ENCODE measurements at places on chromosomes 3 and 15.
A peak's percentile ranks its signal among the peaks of the same experiment; 100 is the strongest.

GRCh38 chr3:130932979-130933378 is 39.1 kb downstream of the ATP2C1 start:
- DNase-seq, result no peak

GRCh38 chr3:84958495-84959469 is at the start of gene CADM2:
Gene CADM2 (plus strand): TSS chr3:84958989.
- peak; percentile 70 for DNase-seq

DNA sequence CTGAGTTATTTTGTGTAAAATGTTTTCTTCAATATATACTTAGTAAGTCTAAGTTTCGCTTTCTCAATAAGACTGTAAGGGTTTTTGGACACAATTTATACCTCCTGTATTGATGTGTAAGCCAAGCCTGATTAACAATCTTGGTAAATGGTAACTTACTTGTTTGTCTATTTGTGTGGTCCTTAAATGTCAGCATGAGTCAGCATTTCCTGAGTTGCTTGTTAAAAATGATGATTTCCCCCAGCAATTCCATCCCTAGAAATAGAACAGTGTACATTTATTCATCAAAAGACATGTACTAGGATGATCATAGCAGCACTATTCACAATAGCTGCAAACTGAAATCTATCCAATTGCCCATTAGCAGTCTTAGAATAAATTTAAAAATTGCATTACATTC is 53.4 kb upstream of the LRIG1 start:
- DNase-seq, result peak; percentile 47

- DNase-seq, result no peak
Observed at GRCh38 chr3:169072494-169072893, 591.0 kb downstream of the MECOM start.
